NCI-H1930 (cell line): ENCODE measurements at places on chromosomes 1 and 21.

- DNase-seq: no peak
Observed at GRCh38 chr1:78570539-78570938, 49.7 kb upstream of the IFI44L start.

- no peak for DNase-seq
Observed at GRCh38 chr1:56898879-56899278, 44.3 kb downstream of the C8A start.

DNA sequence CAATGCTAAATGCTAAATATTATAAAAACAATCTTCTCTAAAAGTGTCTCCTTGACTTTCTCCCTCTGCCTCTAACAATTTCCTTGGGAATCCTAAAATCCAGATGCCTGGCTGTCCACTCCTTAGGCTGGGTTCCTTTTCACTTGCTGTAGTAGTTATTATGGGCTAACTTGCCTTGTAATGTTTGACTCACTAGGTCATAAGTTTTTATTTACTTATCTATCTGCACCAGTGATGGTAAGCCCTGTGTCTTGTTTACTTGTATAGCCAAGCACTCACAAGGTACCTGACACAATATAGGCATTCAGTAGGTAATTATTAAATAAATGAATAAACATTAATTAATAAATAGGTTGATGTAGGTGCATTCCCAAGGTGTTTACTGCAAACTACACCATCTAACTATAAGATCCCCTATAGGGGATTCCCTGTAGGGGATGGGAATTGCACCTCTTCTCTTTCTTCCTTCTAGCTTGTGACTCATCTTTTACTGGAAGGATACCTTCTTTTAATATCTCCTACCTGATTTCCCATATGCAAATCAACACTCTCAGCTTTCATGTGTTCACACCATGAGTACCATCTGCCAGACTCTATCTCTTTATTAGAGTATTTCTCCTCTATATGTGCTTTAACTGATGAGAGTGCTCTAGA lies 14.7 kb upstream of the CHIA start:
- no peak for DNase-seq

DNA sequence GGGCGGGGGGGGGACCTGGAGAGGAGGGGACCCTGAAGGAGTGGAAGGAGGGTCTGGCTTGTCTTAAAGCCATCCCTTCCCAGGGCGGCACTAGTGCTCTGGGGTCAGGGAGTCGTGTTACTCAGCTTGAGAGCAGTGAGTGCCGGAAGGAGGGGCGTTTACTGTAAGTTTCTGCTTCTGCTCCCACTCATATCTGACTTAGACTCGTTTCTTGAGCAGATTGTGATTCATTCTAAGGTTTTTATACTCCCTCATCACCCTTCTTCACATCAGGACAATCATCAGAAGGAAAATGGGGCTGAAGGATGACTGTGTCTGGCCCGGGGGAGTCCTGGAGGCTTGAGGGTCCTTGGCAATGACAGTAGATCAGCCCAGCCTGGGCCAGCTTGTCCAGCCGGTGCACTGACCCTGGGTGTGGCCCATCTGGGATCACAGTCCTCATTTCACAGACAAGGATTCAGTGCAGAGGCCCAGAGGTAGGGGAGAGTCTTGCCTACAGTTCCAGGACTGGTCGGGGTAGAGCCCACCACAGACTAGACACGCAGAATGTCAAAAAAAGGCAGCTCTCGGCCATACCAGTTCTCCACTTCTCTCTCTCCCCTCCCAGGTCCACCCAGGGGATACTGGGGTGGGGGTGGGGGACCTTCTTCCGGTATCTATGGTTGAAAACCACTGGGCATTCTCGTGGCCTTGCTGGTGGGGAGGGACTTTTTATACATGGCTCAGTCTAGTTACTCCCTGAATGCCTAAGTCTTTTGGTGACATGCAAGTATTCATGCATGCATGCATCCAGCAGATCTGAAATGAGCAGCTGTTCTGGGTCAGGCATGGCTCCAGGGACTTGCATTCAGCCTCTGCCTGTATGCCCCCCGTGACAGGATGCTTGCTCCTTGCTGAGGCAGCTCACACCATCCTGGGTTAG lies 5.1 kb downstream of the TNFRSF8 start:
- no peak for DNase-seq

GRCh38 chr1:68782890-68783289 lies 286.0 kb upstream of the DEPDC1 start:
- DNase-seq: no peak

- DNase-seq: no peak
Observed at GRCh38 chr1:237411621-237412020, 369.6 kb downstream of the RYR2 start.

GRCh38 chr1:112687785-112688496 lies 13.5 kb downstream of the MOV10 start:
- no peak for DNase-seq

DNA sequence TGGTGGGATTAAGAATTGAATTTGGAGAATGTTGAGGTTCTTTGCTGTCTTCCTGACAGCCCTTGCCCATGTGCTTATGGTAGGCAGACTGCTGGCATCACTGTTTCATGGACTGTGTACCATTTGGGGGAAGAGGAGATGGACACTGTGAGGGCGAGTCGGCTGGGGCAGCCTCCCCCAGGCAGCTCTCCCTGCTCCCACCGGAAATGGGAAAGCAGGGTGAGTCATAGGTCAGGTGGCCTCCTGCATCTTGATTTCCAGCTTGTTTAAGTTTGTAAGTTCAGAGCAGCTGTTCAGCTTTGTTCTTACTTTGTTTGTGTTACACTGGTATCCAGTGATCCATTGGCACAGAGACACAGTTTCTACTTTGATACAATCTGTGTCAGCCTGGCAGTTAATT lies 87.2 kb upstream of the CNIH3 start:
- DNase-seq: no peak

- DNase-seq: no peak
Observed at GRCh38 chr1:119438761-119439160, 23.8 kb downstream of the HSD3B2 start.

DNA sequence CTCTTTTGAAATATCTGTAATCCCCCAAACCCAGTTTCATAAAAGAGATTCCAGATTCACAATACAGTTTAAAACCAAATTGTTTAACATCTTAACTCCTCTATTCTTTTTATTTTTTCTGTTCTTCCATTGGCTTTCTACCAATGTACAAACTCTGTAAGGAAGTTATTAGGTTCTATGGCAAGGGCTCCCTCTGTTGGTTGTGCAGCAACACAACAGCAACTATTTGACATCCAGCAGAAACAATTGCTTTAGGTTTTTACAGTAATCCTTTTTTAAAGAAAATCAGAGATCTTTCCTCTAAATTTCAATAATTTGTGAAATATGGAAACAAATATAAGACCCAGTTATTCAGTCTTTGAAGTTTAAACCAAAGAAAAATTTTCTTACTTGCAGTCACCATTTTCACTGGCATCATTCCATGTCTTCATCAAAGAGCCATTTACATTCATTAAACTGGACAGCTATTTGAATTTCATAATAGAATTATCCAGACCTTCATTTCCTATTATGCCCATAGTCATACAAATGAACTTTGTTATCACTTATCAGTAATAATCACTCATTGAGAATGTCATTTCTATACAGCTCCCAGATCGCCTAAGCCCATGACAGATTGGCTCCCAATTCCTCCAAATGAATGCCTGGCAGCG lies 46.5 kb upstream of the RNF11 start:
- DNase-seq: peak; percentile 34

DNA sequence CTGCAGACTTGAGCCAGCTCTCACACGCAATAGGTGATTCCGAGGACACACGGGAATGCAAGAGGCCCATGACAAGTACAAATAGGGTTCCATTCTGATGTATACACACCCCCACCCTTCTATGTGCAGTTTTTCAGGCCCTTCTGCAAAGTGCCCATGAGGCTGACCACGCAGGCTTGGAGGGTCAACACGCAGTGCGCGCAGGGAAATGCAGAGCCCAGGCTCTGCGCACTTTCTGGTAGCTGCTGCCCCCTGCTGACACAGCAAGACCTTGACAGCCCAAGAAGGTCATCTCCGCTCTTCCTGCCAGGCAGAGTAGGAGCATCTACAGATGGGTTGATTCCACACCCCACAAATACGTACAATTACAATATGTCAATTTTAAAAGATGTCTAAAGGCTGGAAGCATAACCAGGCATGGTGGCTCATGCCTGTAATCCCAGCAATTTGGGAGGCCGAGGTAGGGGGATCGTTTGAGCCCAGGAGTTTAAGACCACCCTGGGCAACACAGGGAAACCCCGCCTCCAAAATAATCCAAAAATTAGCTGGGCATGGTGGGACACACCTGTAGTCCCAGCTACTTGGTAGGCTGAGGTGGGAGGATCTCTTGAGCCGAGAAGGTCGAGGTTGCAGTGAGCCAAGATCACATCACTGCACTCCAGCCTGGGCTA lies 18.5 kb downstream of the SH3BP5L start:
- DNase-seq: peak; percentile 59

DNA sequence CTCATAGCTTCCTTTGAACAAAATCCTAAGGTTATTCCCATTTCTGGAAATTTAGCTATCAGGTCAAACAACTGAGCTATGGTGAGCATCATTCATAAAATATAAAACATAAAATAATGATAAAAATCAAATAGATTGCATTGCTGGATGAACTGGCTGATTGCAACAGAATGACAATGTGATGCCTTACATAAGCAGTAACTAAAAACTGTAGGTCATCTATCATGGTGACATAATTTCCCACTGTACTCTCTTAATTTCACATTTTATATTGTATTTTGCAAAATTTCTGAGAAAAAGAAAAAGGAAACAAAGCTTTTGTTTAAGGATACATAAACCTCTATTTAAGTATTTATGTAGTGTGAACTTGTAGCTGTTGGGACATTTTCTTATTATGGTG lies 4.6 kb downstream of the PTGER3 start:
- DNase-seq: no peak

DNA sequence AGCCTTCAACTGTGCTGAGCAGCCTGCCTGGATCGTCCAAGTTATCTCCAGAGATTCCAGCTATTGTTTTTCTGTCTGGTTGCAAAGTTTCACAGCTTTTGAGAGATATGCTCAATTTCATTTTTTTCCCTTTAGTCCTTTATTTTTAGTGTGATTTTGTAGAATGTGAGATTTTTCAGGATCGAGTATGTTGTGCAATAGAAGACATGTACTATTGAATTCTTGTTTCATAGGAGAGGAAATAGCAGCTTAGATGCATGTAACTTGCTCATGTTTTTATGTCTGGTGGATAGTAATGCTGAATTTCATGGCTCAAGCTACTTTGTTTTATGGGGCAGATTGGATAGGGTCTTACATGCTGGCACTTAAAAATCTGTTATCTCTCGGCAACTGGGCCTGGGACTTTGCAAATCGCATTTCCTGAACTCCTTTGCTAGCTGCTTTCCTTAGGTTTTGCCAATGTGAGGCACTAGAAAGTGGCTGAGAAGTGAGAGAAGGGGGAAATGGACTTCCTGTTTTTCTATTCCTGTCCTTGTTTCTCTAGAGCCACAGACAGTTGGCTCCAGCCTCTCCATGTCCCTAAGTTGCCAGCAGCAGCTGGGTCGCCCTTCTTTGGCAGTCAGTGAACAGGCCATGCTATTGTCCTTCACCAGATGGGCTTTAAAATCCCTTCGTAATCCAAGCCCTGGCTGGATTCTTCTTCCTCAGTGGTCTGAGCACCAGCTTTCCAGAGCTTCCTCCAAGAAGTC lies 101.4 kb upstream of the PDE4B start:
- no peak for DNase-seq

DNA sequence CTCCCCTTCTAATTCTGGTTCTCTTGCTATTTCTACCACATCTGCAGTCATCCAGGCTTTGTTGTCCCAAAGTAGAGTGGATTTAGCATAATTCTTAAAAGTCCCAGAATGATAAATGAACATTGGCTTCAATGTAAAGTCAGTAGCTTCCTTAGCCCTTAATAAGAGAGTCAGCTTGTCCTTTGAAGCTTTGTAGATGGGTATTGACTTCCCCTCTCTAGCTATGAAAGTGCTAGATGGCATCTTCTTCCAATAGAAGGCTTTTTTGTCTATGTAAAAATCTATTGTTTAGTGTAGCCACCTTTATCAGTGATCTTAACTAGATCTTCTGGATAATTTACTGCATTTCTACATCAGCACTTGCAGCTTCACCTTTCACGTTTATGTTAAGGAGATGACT lies 181.4 kb upstream of the B3GALT2 start:
- DNase-seq: no peak

GRCh38 chr1:38454749-38455441 lies 404.7 kb downstream of the RRAGC start:
- no peak for DNase-seq

- no peak for DNase-seq
Observed at GRCh38 chr1:1874901-1875300, 16.0 kb downstream of the GNB1 start.

- no peak for DNase-seq
Observed at GRCh38 chr1:76227621-76228020, 153.1 kb downstream of the ST6GALNAC3 start.

DNA sequence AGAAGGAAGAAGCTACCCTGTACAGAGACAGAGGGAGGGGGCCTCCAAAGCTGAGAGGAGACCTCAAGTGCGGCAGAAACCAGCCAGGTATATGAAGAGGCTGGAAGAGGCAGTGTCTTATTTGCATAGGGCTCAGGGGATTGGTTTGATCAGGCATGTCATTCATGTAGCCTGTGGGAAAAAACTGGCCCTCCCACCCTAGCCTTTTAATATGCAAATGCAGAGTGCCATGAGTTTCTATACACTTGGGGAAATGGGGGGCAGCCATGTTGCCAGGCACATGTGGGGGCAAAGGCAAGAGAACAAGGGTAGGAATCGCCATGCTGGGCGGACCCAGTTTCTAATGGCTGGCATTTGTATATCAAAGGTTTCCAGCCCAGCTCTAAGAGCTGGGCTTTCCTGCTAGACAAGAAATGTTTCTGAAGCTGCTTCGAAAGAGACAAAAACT lies 172.7 kb downstream of the RASAL2 start:
- DNase-seq: no peak

DNA sequence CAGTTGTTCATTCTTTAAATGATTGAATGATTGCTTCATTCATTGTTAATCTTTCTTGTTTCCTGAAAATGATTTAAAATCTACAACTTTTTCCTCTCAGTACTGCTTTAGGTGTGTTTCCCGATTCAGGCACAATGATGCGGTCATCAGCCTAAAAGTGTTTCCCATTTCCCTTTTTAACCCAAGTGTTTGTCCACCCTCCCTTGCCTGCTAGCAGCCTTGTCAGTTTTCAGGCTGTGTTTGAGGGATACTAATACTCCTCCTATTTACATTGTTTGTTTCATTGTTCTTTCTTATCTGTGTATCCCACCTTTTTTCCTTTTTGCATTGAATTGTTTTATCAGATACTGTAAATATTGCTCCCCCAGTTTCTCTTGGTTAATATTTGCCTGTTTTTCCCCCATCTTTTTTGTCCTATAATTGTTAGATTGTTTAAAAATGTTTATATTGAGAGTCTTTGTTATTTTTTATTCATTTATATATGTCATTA lies 131.1 kb downstream of the KIAA0319L start:
- DNase-seq: no peak

GRCh38 chr21:39029900-39030884 lies 153.1 kb downstream of the PSMG1 start:
- DNase-seq: no peak

- no peak for DNase-seq
Observed at GRCh38 chr21:31286621-31287020, 57.4 kb downstream of the TIAM1 start.
